ELF-1 (cell line): ENCODE measurements at places on chromosomes 5 and 9.

DNA sequence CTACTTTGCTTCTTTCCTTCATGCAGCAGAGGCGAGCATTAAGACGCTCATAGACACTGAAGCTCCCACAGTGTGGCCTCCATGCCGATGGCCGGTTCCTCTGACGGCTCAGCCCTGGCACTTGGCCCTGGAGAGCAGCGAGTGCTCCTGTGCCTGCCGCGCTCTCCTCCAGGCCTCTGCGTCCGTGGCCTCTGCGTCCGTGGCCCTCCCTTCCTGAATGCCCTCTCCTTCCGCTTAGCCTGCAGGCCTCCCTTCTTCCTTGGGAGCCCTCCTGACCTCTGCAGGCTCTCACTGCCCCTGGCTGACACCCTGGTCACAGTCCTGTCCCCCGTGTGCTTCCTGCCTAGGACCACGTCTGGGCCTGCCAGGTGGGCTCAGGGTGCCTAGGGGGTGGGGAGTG is 92.8 kb downstream of the ZNF354C start:
- no peak for DNase-seq

DNA sequence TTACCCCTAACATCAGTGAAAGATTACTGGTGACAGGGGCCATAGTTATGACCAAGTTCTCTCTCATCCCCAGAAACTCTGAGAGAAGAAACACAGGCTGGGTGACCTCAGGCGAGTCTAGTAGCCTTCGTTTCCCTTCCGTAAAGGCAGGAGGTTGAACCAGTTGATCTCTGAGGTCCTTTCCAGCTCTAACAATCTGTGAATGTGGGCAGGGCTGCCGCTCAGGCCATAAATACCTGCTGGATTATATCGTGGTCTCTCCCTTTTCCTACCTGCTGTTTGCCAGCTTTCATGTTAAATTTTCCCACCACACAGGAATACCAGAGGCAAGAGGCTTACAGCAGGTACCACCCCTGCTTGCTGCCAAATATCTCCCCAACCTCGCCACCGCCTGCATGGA is 357.5 kb downstream of the SH3GL2 start:
- DNase-seq, result no peak

DNA sequence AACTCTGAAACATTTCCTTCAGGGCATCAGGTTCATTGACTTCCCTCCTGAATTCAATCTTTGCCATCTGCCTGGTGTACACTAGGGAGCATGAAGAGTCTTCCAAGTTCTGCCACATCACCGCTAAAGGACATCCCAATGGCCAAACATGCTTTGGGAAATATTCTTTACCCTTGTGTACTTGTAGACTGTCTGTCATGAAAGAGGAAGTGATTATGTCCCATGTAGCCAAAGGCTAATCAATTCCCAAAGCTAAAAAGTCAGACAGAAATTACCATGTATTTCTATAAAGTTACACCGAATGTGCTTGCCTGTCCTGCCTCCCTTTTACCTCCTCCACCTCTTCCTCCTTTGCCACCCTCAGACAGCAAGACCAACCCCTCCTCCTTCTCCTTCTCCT is 28.9 kb upstream of the RECK start:
- DNase-seq, result no peak

DNA sequence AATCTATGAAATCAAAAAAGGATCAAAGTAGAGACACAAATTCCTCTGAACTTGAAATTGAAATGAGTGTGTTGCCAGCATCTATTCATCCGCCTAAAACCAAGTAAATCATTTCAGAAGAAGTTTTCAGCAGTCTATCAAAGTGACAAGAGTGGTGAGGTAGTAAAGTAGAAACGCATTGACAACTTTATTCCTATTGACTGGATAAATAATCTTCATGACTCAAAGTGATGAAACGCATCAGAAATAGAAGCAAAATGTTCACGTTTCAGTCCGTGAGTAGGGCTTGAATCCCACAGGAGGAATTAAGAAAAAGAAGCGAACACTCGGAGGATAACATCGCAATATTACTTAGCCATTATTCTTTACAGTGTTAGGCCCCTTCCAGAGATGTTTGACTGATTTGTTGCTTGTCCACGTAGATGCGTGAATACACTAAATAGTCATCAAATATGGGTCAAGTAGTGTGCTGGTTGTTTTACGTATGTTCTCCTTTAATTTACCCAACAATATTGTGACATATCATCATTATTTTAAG is 314.4 kb downstream of the PLK2 start:
- no peak for DNase-seq

DNA sequence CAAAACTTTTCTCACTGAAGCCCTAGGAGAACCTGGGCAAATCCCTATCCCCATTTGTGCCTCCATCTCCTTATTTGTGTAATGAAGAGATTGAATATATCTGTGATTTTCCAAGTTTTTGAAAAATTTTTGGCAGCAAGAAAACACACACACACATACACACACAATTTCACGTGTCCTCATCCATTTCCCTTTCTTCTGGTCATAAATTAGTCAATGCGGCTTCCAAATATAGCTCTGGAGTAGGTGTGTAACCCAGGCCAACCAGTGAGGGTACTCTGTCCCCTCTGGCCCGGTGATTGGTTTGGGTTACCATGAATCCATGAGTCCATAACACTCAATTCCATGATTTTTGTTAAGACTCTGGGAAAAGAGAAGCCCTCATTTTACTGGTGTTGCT is 12.7 kb downstream of the CSF1R start:
- no peak for DNase-seq

- DNase-seq, result no peak
These were observed 73.9 kb downstream of the KLF9 start for GRCh38 chr9:70340572-70340971.

DNA sequence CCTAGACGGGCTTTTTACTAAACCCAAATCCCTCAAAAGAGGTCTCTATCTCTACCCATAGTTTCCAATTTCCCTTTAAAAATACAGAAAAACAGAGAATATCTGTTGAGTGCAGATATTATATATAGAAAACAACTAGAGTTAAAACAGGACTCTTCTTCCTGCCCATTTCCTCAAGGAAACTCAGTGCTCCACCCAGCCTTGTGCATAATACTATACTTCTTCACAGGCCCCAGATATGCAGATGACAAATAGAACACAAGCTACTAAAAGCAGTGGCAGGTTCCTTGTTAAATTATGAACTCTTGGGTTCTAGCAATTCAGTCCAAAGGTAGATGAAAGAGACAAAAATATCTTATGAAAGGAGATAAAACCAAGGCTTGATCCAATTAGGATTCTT is 200.2 kb downstream of the TSSK1B start:
- DNase-seq, result no peak

DNA sequence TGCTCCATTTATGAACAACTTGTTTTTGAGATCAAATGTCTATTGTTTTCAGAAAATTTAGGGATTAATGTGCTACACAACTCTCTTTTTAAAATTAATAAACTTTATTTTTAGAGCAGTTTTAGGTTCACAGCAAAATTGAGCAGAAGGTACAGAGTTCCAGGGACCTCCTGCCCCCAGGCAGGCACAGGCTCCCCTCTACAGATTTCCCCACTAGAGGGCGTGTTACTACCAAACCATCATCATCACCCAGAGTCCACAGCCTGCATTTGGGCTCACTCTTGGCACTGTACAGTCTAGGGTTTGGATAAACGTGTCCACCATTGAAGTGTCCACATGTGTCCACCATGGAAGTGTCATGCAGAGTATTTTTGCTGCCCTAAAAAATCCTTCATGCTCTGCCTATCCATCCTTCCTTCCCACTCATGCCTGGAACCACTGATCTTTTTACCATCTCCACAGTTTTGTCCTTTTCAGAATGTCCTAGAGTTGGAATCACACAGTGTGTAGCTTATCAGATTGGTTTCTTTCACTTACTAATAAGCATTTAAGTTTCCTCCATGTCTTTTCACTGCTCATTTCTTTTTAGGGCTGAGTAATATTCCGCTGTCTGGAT is 61.7 kb downstream of the MRPL36 start:
- DNase-seq, result peak; percentile 63

DNA sequence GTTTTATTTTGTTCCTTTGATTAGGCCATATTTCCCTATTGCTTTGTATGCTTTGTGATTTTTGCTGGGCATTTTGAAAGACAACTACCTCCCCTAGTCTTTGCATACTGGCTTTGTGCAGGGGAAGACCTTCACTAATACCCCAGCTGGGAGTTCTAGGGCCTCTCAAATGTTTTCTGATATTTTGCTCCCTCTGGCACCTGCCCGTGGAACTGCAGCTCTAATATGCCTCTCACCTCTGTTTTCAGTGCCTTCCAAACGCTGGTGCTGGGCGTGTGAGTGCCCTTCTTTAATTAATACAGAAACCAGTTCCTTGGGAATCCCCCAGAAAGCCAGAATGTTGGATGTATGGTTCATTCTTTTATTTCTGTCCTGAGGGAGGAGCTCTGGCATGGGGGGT is 204.5 kb downstream of the COMMD10 start:
- DNase-seq, result peak; percentile 48

- DNase-seq, result no peak
These were observed 17.5 kb downstream of the TLE1 start for GRCh38 chr9:81671880-81672280.

DNA sequence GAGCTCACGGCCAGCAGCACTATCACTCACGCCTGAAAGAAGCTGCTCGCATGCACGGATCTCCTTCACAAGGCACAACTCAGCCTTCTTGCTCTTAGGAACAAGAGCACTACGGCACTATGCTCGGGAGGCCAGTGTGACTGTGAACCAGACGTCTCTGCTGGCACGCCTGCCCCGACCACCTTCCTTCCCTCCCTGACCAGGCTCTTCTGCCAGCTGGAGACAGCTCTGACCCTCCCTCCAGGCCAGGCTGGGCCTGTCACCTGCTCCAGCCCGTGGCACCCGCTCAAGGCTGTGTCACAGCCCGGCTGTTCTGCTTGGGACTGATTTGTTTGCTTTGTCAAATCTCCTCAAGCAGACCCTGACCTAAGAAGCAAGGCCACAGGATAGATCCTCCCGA is 7.0 kb downstream of the TBC1D9B start:
- DNase-seq, result no peak

DNA sequence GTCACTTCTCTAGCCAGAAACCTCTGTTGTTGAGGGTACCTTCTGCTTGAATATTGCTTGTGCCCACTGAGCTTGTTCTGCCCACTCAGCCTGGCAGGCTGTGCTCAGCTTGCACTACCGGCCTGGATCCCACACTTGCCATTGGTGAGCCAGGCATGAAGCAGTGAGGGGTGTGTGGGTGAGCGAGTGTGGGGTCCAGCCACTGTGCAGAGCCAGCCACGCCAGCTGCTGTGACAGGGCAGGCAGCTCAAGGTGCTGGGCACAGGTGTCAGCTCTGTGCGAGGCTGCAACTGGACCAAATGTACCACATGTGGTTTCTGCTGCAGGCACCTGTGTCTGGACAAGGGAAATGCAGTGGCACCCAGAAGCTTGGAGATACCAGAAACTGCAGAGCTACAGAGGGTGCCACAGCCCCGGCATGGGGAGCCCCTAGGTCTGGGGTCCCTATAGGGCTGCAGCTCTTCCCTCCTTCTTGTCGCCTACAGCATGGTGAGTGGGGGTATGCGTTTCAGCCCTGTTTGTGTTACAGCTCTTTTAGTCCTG is 305.1 kb upstream of the RIOK2 start:
- no peak for DNase-seq

DNA sequence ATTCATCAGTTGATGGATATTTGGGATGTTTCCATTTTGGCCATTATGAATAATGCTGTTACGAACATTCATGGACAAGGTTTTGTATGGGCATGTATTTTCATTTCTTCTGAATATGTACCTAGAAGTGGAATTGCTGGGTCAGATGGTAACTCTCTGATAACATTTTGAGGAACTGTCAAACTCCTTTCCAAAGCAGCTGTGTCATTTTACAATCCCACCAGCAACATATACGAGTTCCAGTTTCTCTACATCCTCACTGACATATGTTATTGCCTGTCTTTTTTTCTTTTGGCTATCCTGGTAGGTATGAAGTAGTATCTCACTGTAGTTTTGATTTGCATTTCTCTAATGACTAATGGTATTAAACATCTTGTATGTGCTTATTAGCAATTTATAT is 86.7 kb downstream of the PRKACG start:
- DNase-seq, result no peak

DNA sequence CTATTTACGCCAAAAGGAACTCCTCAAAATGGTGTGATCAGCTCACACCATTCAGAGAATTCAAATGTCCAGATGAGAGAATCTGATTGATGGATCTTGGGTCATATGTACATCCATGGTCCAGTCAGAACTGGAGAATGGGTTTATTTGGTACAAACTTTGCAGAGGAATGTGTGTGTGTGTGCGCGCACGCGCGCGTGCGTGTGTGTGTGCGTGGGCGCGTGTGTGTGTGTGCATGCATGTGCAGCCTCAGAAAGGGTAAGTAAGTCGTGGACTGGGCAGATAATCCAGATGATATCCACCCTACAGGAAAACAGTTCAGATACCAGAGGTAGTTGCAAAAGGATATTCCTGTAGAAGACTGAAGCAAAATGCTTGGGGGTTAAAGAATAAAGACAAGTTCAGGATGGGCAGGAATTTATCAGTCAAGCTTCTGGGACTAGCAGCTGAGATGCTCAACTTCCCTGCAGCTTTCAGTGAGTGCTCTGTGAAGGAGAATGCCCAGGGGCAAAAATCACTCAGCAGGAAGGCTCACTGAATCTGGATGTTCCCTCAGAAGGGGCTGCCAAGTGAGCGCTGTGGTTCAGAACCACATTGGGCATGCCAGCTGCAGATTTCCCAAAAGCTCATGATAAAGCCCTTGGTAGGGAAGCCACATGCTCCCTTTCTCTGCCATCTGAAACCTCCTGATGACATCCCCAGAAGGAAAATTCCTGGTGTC is 440.5 kb upstream of the SGCD start:
- DNase-seq, result peak; percentile 32

DNA sequence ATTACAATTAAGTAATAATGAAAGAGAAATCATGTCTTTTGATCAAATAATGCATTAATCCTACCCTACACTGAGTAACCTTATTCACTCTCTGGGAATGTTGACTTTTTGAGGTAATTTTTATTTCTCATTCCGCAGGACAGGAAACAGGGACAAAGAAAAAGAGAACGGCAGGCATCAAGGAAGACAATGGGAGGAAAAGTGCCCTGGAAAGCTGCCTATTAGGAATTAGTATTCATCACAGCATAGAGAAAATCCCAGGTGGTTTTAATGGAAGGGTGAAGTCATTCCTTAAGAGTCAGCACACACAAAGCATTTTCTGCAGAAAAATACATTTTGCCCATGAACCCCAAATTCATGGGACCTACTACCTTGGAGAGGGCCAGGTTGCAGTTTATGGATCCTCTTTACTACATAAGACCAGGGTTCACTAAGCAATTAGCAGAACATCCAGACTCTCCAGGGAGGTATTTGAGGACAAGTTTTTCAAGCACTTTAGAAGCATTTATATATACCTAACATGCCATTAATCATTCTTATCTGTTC is 9.4 kb downstream of the FSTL4 start:
- DNase-seq, result no peak

DNA sequence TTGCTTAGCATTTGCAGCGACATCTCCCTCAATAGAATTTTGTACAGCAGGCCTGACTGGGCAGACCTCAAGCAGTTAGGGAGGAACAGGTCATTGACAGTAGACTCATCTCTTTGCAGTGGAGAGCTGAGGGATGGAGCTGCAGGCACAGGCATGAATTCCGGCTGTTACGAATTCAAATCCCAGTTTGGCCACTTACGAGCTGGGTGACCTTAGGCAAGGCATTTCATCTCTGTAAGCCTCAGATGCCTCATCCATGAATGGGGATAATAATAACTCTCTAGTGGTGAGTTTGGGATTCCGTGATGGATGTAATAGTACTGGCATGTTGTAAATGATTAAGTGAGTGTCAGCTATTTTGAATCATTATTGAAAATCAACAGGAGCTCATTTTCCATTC is 195.3 kb downstream of the SEMA6A start:
- DNase-seq, result no peak

GRCh38 chr9:92942688-92943616 is 4.4 kb upstream of the FGD3 start:
- no peak for DNase-seq

GRCh38 chr9:7265181-7265580 is 507.4 kb downstream of the KDM4C start:
- no peak for DNase-seq
